ENCODE measurements at places on chromosomes 6 and 20.

- no peak for DNase-seq
Observed at GRCh38 chr6:42131531-42131930, 10.9 kb downstream of the C6orf132 start.

GRCh38 chr6:144176043-144176442, 25.7 kb downstream of the STX11 start:
- DNase-seq = no peak

GRCh38 chr6:139029470-139030227, 1.1 kb downstream of the ABRACL start:
- peak; percentile 17 for DNase-seq

- DNase-seq = peak; percentile 28
Observed at GRCh38 chr6:4059115-4059777, 19.7 kb downstream of the FAM217A start.

GRCh38 chr20:13219327-13220193, 1.5 kb upstream of the ISM1 start:
- DNase-seq = no peak

- DNase-seq = no peak
Observed at GRCh38 chr6:115058414-115059211, 715.8 kb upstream of the HS3ST5 start.

- no peak for DNase-seq
Observed at GRCh38 chr6:9606435-9607134, 808.3 kb downstream of the TFAP2A start.

- no peak for DNase-seq
Observed at GRCh38 chr6:40668203-40668602, 81.0 kb upstream of the LRFN2 start.

- no peak for DNase-seq
Observed at GRCh38 chr6:147892476-147892875, 384.0 kb downstream of the SAMD5 start.

- no peak for DNase-seq
Observed at GRCh38 chr6:106579281-106579680, 50.0 kb downstream of the RTN4IP1 start.

GRCh38 chr6:582370-582769, 74.5 kb downstream of the HUS1B start:
- DNase-seq = no peak

- DNase-seq = no peak
Observed at GRCh38 chr20:21031666-21032065, 74.5 kb downstream of the LINC00237 start.

DNA sequence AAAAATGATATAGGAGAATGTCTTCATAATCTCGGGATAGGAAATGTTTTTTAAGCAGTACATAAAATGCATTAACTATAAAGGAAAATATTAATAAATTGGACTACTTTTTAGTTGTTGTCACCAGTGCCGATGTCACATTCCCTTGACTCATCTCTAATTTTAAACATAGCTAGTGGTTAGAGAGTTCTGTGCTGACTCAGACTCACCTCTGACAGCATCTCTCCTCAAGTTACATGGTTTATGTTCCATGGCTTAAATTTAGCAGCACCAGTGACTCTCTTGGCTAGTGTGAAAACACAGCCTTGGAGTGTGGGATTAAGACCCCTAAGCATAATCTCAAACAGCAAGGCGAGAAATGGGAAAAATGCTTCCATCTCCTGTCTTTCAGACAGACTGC, 311.8 kb upstream of the MMS22L start:
- DNase-seq = no peak

- no peak for DNase-seq
Observed at GRCh38 chr6:53913286-53913685, 118.5 kb downstream of the LRRC1 start.

DNA sequence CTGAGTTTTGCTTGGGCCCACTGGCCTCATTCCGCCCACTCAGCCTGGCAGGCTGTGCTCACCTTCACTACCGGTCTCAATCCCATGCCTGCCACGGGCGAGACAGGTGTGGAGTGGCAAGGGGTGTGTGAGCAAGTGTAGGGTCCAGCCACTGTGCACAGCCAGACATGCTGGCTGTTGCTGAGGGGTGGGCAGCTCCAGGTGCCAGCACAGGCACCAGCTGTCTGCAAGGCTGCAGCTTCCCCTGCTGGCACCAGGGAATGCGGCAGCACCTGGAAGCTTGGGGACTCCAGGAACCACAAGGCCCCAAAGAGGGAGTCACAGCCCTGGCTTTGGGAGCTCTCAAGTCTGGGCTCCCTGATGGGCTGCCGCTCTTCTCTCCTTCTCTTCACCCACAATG, 372.7 kb downstream of the CBLN4 start:
- no peak for DNase-seq

GRCh38 chr20:42391807-42392206, 773.6 kb upstream of the CHD6 start:
- DNase-seq = no peak

DNA sequence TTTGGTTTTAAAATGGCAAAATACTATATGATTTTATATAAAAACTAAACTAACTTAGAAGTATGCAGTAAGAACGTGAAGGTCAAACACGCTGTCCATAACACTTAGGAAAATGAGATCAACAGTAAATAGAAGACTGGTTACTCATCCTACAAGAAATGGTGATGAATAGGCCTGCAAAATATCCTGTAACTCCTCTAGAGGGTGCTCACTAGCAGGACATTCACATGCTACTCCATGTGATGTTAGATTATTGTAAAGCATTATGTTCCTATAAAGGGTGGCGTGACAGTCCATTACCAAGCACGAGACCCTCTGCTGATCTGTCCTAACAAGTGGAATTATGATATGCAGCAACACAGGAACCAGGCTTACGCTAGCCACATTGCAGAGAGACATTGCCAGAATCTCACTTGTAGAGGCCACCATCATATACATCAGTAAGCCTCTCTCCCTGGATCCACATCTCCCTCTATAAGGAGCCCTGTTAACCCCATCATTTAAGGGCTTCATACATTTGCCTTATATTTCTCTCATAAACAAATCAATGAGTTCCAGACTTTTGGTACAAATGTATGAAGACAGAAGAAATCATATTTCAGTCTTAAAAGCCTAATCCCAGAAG, 18.0 kb upstream of the DEFB129 start:
- DNase-seq = peak; percentile 7

- DNase-seq = no peak
Observed at GRCh38 chr20:755941-756340, 12.4 kb downstream of the SLC52A3 start.

DNA sequence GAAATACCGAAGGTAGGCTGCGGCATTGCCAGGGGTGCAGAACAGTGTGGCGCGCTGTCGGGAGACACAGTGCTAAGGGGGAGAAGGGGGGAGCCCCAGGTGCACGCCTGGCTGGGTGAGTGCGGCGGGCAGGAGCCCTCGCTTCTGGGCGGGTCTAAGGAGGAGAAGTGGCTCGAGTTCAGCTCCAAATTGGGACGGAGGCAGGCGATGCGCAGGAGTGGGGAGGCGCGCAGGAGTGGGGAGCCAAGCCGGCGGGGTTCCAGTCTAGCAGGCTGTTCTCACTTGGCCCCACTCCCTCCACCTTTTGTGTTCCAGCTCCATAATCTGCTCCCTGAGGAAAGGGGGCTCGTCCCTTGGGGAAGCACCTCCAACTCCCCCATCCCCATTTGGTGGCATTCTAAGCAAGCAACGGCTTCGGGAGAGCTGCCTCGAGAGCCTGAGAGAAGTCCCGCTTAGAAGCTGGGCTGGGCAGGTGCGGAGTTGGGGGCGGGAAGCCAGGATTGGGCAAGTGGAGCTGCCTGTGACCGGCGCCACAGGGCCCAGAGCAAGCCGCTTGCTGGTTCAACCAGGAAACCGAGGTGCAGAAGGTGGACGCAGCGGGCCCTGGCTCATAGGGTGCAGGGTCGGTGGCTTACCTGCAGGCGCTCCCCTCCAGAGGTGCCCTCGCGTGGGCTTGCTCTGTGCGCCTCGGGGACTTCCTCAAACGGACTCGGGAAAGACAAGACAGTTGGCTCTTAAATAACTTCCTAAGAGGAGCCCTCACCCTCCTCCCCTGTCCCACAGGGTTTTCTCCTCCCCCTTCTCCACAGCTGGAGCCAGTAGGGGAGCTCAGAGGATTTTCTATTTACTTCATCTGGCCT, at the start of gene F13A1:
F13A1 (minus strand) TSS at position 711 of the 860 bp plus-strand sequence. CDS start 1,998 bp downstream, outside the sequence.
- DNase-seq = no peak

DNA sequence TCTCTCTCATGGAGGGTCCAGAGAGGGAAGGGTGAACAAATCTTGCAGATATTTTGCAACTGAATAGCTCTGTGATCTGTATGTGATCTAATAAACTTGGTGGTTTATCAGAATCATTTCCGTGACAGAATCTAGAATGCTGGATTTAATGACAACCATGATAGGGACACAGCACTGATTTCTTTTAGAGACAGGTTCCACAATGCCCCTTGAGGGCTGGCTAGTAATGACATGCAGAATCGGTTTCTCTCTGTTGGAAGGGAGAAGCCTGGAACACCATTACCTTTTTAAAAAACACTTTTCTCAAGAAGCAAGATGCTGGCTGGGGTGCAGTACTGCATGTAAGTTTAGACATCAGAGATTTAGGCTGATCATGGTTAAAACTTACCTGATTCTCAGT, 313.4 kb downstream of the CDH26 start:
- DNase-seq = no peak

GRCh38 chr20:35065181-35065580, 27.4 kb downstream of the TRPC4AP start:
- no peak for DNase-seq

DNA sequence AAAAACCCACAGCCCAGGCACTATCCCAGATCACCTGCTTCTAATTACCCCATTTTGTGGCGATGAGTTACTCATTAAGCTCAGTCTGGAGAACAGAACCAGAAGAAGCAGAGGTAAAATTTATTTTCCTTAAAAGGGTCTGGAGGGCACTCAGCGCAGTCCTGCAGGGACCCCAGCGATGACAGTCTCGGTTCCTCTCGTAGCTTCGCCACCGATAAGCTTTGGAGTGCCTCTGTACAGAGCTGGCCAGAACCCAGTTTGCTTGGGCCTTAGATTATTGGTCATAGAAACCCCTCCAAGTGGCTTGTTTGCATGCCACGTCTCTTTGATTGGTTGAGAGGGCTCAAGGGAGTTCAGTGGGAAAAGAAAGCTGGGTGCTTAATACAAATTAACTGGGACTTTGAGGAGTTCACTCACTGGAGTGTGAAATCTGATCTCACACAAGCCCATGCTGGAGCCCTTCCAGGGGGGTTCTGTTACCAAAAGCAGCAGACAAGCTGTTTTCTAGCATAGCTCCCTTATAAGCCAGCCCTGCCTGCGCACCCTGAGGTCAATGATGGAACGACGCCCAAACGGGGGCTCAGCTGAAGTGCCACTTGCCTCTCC, 158.5 kb upstream of the ARID1B start:
- DNase-seq = no peak

DNA sequence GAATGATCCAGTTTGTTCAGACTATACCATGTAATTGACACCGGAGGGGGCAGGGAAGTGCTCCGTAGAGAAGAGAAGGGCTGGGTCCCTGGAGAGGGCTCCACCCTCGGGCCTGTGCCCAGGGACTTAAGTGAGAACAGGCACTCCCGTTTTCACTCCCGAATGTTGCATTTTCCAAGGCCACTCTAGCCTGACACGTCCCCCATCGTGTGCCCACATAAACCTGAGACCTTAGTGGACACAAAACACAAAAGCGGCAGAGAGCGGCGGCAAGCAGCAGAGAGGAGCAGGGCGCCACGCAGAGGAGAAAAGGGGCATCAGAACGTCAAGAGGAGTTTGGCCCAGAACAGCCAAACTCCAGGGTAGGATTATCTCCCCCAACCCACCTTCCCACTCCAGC, 1405.1 kb downstream of the GRIK2 start:
- no peak for DNase-seq

DNA sequence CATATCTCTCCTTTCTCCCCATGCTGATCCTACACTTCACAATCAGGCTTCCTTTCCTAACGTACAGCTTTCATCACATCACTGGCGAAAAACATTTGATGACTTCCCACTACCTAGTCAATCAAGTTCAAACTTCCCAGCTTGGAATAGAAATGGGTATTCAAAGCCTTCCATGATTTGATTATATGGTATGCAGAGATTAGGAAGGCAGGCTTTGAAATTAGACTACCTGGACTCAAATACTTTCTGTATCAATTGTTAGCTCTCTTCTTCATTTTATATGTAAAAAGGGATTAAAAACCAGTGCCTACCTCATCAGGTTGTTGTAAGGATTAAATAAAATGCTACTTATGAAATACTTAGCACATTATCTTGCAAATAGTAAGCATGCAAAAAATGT, 7.7 kb downstream of the NCOA6 start:
- DNase-seq = no peak

DNA sequence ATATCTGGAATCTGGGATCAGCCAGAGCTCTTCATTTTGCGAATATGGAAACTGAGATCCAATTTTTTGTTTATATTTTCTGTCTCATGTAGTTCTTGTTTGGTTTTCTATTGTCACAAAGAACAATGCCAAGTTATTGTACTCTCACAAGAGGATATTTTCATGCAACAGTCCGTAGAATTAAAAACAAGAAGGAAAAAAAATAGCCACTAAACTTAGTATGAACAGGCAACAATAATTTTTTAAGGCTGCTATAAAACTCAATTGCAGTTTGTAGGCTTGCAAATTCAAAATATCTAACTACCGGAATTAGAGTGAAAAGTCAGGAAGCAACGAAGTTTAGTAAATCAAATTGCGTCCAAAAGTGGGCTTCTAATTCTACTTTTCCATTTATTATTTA, 1.2 kb downstream of the POPDC3 start:
- no peak for DNase-seq

- DNase-seq = no peak
Observed at GRCh38 chr6:147063469-147064031, 140.7 kb upstream of the STXBP5 start.

DNA sequence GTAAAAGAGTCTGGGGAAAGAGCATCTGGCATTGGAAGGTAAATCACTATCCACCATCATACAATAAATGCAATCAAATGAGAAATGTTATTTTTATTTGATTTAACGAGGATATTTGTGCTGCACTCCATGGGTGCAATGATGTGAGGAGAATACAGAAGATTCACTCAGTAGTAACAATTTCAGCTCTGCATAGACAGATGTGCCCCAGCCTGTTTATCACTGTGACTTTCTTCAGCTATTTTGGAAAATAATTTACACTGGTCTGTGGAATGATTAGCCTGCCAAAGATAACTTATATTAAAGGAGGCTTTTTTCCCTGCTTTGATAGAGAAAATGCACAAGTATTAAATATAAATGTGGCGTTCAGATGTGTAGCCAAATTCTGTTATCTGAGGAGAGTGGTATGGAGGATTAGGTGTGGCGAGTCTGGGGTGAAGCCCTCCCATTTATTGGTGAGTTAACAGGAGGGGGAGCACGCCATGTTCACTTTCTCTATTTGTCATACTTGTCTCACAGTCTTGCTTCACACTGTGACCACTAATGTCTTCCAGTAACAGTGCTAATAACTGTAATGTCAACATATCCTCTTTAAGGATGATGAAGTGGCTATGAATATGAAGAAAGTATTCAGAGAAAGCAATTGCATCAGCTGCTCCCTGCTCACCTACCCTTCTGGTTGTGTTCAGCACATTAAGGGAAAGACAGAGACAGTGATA, 645.6 kb downstream of the MMUT start:
- DNase-seq = no peak

GRCh38 chr6:33430991-33431879, 11.4 kb downstream of the SYNGAP1 start:
- peak; percentile 65 for DNase-seq

- DNase-seq = no peak
Observed at GRCh38 chr6:72689107-72689954, 67.5 kb downstream of the KCNQ5 start.

Data from stimulated activated CD4-positive, alpha-beta T cell treated with anti-CD3 and anti-CD28 coated beads, Interleukin-4, amount 100 ng/mL, for 48 hours (primary cell).